ENCODE measurements at places on chromosomes 7 and 10. TPM values are rescaled to one million over a fixed set of nuclear protein-coding genes. Genes with fewer than 3 reads are reported as not detected.

GRCh38 chr7:64192775-64193174, 14.2 kb upstream of the ZNF735 start:
- no peaks in the 10 kb centered on the region for H3K27me3 ChIP-seq
- no peak for DNase-seq
- no peaks in the 10 kb centered on the region for H3K4me1 ChIP-seq

DNA sequence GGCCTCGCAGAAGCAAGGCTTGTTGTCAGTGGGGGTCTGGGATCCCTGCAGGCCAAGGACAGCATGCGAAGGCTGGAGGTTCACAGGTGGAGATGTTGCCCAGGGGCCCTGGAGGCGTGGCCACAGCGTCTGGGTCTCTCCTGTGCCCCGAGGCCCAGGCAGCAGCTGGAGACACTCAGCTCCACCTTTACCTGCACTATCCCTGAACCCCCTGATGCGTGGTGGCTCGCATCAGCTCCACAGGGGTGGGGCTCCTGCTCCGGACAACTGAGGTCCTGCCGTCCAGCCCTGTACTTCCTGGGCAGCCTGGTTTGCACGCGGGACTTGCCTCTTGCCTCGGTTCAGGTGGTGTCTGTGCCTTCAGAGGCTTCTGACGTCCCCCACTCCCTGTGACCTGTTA, 54.6 kb upstream of the ZNF32 start:
- no peaks in the 10 kb centered on the region for H3K4me1 ChIP-seq
- H3K4me3 ChIP-seq: no peak overlapping the region
- DNase-seq: no peak
- H3K36me3 ChIP-seq: no peaks in the 10 kb centered on the region
- H3K27ac ChIP-seq: no peak overlapping the region

The LIPF gene
- total RNA-seq: not detected

- no peak overlapping the region for H3K27ac ChIP-seq
- H3K27me3 ChIP-seq: peaks cover 2% of the 10 kb centered on the region
- H3K4me1 ChIP-seq: no peaks in the 10 kb centered on the region
- H3K36me3 ChIP-seq: no peaks in the 10 kb centered on the region
- no peak overlapping the region for H3K4me3 ChIP-seq
- no peak for DNase-seq
Measured at GRCh38 chr7:17745610-17746009, 194.7 kb downstream of the SNX13 start.

DNA sequence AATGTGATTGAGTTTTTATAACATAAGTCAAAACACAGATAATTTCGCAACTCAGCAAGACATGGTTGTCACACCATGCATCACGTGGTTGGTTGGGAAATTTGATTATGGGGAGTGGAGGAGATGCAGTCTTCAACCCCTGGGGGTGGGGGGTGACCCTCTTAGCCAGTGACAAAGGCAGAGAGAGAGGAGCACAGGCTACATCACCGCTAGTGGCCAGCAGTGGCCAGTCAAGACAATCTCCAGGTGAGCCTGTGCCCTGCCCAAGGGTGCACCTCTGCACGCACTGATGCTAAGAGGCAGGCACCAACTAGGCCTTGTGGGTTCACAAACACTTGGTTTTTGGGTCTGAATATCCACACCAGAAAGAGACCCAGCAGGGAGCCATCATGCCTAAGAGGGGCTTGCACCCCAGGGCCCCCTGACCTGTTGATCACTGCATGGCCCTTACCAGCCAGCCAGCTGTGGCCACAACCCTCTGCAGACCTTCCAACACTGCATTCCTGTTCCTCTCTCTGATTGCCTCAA, 244.4 kb downstream of the FANK1 start:
- H3K4me3 ChIP-seq: no peak overlapping the region
- H3K27me3 ChIP-seq: no peaks in the 10 kb centered on the region
- DNase-seq: no peak
- no peaks in the 10 kb centered on the region for H3K36me3 ChIP-seq

The ETV1 gene
- 0.05 TPM for total RNA-seq

- no peak overlapping the region for H3K27ac ChIP-seq
- H3K4me1 ChIP-seq: no peaks in the 10 kb centered on the region
- no peaks in the 10 kb centered on the region for H3K36me3 ChIP-seq
- no peak overlapping the region for H3K4me3 ChIP-seq
- DNase-seq: no peak
Measured at GRCh38 chr7:103824251-103824650, 165.2 kb downstream of the RELN start.

The SLC18A3 gene
- 0.32 TPM for total RNA-seq

The ZYX gene
- 114 TPM for total RNA-seq

DNA sequence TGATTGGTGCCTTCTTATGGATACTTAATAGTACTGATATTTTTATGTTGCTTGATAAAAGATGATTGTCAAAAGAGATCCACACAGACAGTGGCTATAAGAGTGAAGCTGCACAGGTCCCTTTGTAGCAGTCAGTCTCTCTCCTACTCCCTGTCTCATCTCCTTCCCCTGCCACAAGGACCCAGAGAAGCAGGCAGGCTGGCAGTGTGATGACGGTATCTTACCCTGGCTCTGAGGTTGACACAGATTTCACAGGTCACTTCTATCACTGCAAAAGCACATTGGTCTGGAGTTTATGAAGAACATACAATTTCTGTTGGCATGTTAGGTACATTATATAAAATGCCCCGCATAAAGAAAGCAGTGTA, 64.4 kb upstream of the AHR start:
- peak overlapping the region; percentile 83 for H3K27ac ChIP-seq
- peak; percentile 19 for DNase-seq
- H3K36me3 ChIP-seq: peaks cover 20% of the 10 kb centered on the region

The JAZF1 gene
- 3.9 TPM for total RNA-seq

GRCh38 chr7:113289140-113289740, 170.9 kb upstream of the SMIM30 start:
- H3K27ac ChIP-seq: no peak overlapping the region
- H3K36me3 ChIP-seq: no peaks in the 10 kb centered on the region
- DNase-seq: no peak
- peaks cover 2% of the 10 kb centered on the region for H3K27me3 ChIP-seq

- H3K4me1 ChIP-seq: peaks cover 10% of the 10 kb centered on the region
- peaks cover 88% of the 10 kb centered on the region for H3K36me3 ChIP-seq
- H3K27ac ChIP-seq: no peak overlapping the region
Measured at GRCh38 chr7:149490083-149490760, 7.4 kb downstream of the ZNF746 start.

DNA sequence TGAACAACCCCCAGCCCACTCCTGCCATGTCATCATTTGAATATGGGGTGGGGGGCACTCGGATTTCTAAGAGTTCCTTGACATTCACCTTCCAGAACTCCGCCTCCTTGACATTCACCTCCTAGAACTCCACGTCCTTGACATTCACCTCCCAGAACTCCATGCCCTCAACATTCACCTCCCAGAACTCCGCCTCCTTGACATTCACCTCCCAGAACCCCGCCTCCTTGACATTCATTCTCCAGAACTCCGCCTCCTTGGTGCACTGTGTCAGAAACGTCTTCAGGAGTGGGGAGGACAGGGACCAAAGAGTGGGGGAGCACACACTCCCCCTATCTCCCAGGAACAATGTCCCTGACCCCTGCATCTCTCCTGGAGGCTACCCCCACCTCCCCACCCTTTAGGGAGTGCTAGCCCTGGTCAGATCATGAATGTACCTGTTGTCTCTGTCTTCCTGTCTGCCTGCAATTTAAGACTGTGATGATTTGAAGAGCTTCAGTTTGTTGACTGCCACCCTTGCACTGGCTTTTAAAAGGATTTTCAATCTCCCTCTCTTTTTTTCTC, 110.1 kb downstream of the NPTX2 start:
- no peaks in the 10 kb centered on the region for H3K36me3 ChIP-seq
- no peak overlapping the region for H3K27ac ChIP-seq
- H3K4me1 ChIP-seq: no peaks in the 10 kb centered on the region
- H3K4me3 ChIP-seq: no peak overlapping the region
- H3K27me3 ChIP-seq: no peaks in the 10 kb centered on the region

GRCh38 chr10:70343712-70344111, 38.7 kb downstream of the LRRC20 start:
- no peaks in the 10 kb centered on the region for H3K4me1 ChIP-seq
- H3K27me3 ChIP-seq: no peaks in the 10 kb centered on the region
- no peak overlapping the region for H3K27ac ChIP-seq
- H3K36me3 ChIP-seq: peaks cover 5% of the 10 kb centered on the region

- no peak overlapping the region for H3K27ac ChIP-seq
- no peaks in the 10 kb centered on the region for H3K36me3 ChIP-seq
- no peak for DNase-seq
Measured at GRCh38 chr7:117217106-117218035, 105.5 kb downstream of the WNT2 start.

DNA sequence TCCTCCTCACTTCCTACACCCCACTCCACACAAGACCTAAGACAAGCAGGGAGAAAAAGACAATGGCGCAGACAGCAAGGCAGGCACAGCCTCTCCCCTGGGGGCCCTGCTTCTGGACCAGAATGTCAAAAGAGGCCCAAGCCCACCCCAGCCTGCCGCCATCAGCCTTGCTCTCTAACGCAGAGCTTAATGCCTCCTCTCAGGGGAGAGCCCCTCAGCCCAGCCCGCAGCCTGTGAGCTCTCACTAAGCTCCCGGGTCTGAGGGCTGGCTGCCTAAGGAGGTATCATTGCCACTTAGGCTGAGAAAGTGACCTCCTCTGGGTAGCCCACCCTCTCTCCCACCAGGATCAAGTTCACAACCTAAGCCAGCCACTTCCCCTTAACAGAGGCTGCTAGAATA, 16.7 kb downstream of the SLIT1 start:
- H3K4me1 ChIP-seq: no peaks in the 10 kb centered on the region
- no peak overlapping the region for H3K27ac ChIP-seq
- peaks cover 13% of the 10 kb centered on the region for H3K27me3 ChIP-seq
- no peak for DNase-seq

The NPSR1 gene
- total RNA-seq: not detected

GRCh38 chr7:32200646-32201045, 130.4 kb upstream of the PDE1C start:
- no peaks in the 10 kb centered on the region for H3K27me3 ChIP-seq
- H3K4me3 ChIP-seq: no peak overlapping the region
- no peak for DNase-seq
- no peaks in the 10 kb centered on the region for H3K4me1 ChIP-seq
- H3K27ac ChIP-seq: no peak overlapping the region

GRCh38 chr7:40393660-40394059, 258.9 kb downstream of the SUGCT start:
- H3K27me3 ChIP-seq: no peaks in the 10 kb centered on the region
- no peaks in the 10 kb centered on the region for H3K36me3 ChIP-seq
- H3K4me1 ChIP-seq: no peaks in the 10 kb centered on the region
- DNase-seq: no peak

The CALHM3 gene
- total RNA-seq: not detected

GRCh38 chr10:78620985-78621799, 447.6 kb upstream of the ZMIZ1 start:
- peaks cover 7% of the 10 kb centered on the region for H3K4me1 ChIP-seq
- no peak overlapping the region for H3K4me3 ChIP-seq
- H3K36me3 ChIP-seq: no peaks in the 10 kb centered on the region
- peaks cover 1% of the 10 kb centered on the region for H3K27me3 ChIP-seq
- no peak overlapping the region for H3K27ac ChIP-seq
- DNase-seq: no peak

The GNAT3 gene
- total RNA-seq: not detected

- H3K27ac ChIP-seq: no peak overlapping the region
- H3K36me3 ChIP-seq: no peaks in the 10 kb centered on the region
- H3K4me1 ChIP-seq: peaks cover 2% of the 10 kb centered on the region
- peaks cover 68% of the 10 kb centered on the region for H3K27me3 ChIP-seq
- no peak overlapping the region for H3K4me3 ChIP-seq
Measured at GRCh38 chr7:155462163-155462735, 4.3 kb downstream of the EN2 start.

- DNase-seq: peak; percentile 69
- no peaks in the 10 kb centered on the region for H3K27me3 ChIP-seq
- peak overlapping the region; percentile 98 for H3K27ac ChIP-seq
- H3K4me1 ChIP-seq: peaks cover 90% of the 10 kb centered on the region
- peak overlapping the region; percentile 77 for H3K4me3 ChIP-seq
Measured at GRCh38 chr10:11145495-11145855, 127.8 kb downstream of the CELF2 start.

- H3K4me1 ChIP-seq: peaks cover 13% of the 10 kb centered on the region
- H3K4me3 ChIP-seq: no peak overlapping the region
- H3K27ac ChIP-seq: no peak overlapping the region
- H3K27me3 ChIP-seq: no peaks in the 10 kb centered on the region
- H3K36me3 ChIP-seq: peaks cover 16% of the 10 kb centered on the region
Measured at GRCh38 chr7:98283887-98284222, 2.4 kb downstream of the BRI3 start.

DNA sequence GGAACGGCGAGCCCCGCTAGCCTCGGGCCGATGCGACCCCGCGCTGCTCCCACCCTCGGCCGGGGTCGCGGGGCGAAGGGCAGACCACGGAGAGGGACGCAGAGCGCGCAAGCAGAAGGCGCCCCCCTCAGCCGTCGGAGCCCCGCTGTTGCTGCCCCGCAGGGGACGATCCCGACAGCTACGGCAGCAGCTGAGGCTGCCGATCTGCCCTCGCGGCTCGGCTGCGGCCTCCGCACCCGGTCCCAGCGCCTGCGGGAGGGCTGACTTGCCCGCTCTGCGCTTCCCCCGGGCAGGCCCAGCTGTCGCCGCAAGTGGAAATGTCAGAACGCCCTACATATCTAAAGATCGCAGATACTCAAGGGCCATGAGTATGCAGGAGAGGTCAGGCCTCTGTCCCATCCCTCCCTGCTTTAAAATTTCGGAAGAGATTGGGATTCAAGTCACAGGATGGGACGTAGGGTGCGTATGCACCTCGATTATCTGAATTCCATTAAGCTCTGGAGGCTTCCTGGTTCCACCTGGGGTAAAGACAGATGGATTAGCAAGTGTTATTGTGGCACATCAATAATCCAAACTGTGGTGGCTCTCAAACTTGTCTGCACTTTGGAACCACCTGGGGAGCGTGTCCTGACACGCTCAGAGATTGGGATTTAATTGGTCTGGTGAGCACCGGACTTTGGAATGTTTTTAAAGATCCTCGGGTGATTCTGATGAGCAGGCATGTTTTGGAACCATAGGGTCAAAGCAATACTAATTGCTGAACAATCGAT, at the start of gene CRPPA:
TSS of gene CRPPA (minus strand) at position 206 of the 770 bp plus-strand sequence. CDS start 216 bp downstream, outside the sequence.
- peaks cover 9% of the 10 kb centered on the region for H3K27me3 ChIP-seq
- H3K27ac ChIP-seq: peak within 1 kb of the TSS; percentile 96
- peak; percentile 18 for DNase-seq
- peaks cover 25% of the 10 kb centered on the region for H3K4me1 ChIP-seq
- peaks cover 3% of the 10 kb centered on the region for H3K36me3 ChIP-seq

DNA sequence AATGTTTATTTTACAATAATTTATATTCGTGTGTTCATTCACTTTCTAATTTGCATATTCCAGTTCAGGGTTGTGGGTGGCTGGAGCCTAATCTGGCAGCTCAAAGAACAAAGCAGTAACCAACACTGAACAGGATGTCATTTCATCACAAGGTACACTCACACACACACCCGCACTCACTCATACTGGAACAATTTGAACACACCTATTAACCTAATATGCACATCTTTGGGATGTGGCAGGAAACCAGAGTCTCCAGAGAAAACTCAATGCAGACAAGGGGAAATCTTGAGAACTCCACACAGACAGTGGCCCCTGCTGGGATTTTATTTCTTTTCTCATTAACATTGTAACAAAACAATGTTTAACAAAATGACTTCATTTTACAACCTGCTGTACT, 97.4 kb downstream of the TWIST1 start:
- no peak overlapping the region for H3K27ac ChIP-seq
- no peak overlapping the region for H3K4me3 ChIP-seq
- no peaks in the 10 kb centered on the region for H3K4me1 ChIP-seq
- no peak for DNase-seq

All from activated T-helper 2 cell treated with anti-CD3 and anti-CD28 coated beads, Interferon-gamma antibody, Interleukin-2, Interleukin-4, amounts not matched to agents 10 μg/mL and 5 μg/mL and 100 μg/mL, durations not matched to agents 14 hours and 24 hours and 36 hours (primary cell).